Common myeloid progenitor, CD34-positive (primary cell): ENCODE measurements at places on chromosomes 5 and 9.
A peak's percentile ranks its signal among the peaks of the same experiment; 100 is the strongest.

GRCh38 chr5:32839106-32839505 lies 128.0 kb downstream of the NPR3 start:
- no peak for DNase-seq

- no peak for DNase-seq
Measured at GRCh38 chr9:102518324-102518723, 476.8 kb upstream of the CYLC2 start.

DNA sequence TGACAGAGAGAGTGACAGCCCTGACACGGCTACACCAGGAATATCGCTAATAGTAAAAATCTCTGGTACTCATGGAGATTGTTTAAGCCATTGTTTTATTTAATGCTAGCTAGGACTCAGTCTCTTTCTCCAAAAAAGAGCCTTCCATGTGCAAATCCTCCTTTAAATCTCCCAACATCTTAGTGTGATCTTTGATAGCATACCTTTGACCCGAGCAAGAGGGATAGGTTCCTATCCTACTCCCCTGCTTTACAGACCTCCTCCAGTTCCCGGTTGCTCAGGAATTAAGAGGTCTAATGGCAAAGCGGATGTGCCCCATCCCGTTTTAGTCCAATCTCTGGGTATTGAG lies 663 bp upstream of the FRMD3 start:
- no peak for DNase-seq

DNA sequence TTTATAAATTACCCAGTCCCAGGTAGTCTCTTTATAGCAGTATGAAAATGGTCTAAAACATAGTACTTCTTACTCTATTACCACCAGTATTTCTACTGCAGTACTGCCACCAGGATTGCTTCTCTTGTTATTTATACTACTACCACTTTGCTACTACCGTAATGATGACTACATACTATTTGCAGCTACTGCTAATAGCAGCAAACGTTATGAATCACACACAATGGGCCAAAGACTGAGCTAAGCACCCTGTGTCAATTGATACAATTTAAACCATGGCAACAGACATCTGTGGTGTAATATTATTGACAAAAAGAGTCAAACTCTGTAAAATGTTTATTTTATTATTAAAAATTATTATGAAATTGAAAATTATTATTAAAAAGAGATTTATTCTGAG lies 15.3 kb upstream of the KIF12 start:
- DNase-seq, result no peak

DNA sequence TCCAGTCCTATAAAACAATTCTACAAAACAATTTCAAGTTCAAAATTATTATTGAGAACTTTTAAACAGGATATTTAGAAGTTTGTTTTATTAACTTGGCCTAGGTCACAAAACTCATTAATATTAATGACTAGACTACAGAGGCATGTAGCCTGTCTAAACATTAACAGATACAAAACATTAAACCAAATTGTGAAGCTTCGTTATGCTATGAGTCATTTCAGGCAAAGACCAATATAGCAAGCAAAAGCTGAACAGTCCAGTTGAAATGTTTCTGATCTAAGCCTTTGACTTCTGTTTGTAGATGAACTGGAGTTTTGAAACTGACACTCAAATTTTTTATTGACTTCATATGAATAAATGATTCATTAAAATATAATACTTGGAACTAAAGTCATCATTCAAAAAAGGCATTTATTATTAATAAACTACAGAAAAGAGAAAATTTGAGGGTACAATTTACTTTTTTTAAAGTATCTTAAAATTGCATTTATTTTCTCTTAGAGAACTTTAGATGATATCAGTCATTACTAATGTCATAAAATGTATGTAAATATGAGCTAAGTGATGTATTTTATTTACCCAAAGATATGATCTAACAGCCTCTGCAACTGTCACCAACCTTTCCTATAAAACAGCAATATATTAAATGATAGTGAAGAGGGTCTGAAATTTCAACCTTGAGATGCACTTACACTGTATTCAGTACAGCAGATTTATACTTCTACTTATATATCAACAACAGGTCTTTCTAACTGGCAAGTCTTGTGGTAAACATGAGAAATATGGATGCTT lies 188.8 kb downstream of the COMMD10 start:
- DNase-seq, result no peak

- DNase-seq, result peak; percentile 71
Measured at GRCh38 chr5:127757576-127757975, 54.4 kb downstream of the CCDC192 start.

GRCh38 chr5:5685737-5686136 lies 263.3 kb downstream of the ICE1 start:
- DNase-seq, result no peak

- no peak for DNase-seq
Measured at GRCh38 chr5:72847439-72847838, 31.0 kb downstream of the TNPO1 start.

GRCh38 chr9:133031496-133031911 lies 707 bp downstream of the GTF3C5 start:
- DNase-seq, result no peak

DNA sequence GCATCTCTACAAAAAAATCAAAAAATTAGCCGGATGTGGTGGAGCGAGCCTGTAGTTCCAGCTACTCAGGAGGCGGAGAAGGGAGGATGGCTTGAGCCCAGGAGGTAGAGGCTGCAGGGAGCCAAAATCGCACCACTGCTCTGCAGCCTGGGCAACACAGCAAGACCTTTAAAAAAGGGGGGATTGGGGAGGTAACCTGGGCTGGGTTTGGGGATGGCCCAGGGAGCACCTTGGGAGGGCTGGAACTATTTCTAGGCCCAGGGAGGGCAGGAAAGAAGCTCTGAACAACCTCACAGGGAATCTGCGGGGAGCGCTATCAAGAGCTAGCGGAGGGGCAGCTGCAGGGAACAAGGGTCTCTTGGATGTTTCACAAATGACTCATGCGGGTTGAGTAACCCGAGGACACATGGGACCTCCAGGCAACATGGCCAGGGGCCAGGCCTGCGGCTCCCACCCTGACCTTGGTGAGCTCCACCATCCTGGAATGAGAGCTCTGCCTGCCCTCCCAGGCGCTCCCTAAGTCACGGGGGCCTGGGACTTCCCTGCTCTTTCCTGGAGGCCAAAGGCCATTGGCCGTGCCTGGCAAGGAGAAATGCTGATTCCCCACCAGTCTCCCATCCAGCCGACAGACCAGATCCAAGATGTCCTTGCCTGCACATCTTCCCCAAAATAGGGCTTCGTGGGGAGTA lies 23.4 kb downstream of the SARDH start:
- no peak for DNase-seq

GRCh38 chr9:68560071-68560844 lies 19.6 kb upstream of the TMEM252 start:
- DNase-seq, result peak; percentile 80

DNA sequence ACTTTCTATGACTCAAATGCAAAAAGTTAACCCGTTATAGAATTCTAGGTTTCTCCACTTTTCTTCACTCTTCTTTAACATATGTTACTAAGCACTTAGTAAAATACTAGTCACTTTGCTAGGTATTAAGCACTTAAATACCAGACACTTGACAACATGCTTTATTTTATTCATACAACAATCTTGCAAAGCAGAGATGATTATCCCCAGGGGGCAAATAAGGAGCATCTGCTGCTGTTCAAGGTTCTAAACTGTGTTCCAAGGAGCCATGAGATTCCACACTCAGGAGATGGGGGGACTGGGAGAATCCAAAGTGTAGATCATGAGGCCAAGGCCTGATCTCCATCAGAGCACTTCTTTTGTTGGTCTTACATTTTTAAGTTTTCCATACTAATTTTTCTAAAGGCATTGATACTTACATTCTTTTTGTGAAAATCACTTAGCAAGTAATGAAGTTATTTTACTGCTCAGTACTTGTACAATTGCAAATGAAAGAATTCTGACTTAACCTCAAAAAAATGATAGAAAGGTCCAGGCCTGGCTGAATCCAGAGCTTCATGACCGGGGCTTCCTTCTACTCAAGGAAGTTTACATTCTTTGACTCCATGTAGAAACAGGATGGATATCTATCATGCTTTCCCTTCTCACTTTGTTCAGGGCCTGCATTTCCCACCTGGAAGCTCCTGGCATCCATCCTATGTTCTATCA lies 504.4 kb upstream of the WWC1 start:
- DNase-seq, result no peak

DNA sequence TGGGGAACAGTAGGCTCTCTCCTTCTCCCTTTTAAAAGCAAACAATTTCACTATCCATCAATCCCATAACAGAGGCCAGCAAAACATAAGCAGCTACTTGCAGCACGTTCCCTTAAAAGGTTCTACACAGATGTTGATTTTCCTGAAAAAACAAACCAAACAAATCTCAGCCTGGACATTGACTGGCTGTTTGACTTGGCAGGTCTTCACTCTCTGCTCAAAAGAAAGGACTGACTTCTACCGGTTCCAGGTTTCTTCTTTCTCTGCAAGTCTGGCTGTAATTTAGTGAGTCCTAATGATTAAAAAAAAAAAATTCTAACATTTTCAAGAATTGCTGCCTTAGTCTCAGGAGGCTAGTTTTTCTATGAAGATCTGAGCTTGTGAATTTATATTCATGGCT lies 203.1 kb upstream of the EFNA5 start:
- DNase-seq, result no peak
